ENCODE measurements at places on chromosomes 2 and 18. TPM values are rescaled to one million over a fixed set of nuclear protein-coding genes. Genes with fewer than 3 reads are reported as not detected.

Gene SKOR2
- total RNA-seq, result not detected

Gene ST3GAL5
- total RNA-seq, result 32.7 TPM

Gene AGXT
- total RNA-seq, result not detected

Gene M1AP
- total RNA-seq, result not detected

Gene MAP3K19
- not detected for total RNA-seq

Gene THSD7B
- total RNA-seq, result 12.7 TPM

Gene LYG2
- total RNA-seq, result not detected

Gene ZNF513
- total RNA-seq, result 10.9 TPM

Gene ARHGEF33
- 0.41 TPM for total RNA-seq

Gene ZC3H6
- 6.9 TPM for total RNA-seq

Gene CCDC74A
- 2.6 TPM for total RNA-seq

Gene LRRC30
- not detected for total RNA-seq

DNA sequence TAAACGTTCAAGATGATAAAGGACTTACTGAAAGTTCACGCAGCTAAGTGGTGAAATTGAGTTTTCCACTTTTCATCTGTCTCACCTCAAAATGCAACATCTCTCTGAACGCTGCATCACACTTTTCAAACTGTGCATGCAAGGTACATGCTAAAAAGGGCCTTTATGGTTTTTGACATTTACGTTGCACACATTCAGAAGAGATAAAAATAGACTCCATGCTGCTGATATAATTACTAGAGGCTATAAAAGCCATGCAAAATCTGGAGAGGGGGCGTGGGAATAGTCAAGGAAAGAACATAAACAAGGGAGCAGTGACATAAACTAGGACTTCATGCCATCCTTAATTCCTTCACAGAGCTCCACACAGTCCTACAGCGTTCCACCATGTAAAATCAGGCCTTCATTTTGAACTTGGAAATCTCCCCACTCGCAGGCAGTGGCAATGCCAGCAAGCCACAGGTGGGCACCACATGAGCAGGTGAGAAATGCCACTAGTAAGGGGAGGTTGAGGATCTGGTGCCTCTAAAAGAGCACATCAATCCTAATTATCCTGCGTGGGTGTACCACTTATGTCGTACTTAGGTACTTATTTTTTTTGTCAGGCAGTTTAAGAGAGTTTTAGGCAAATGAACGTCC is 71.4 kb downstream of the ZEB2 start:
- no peak for DNase-seq

DNA sequence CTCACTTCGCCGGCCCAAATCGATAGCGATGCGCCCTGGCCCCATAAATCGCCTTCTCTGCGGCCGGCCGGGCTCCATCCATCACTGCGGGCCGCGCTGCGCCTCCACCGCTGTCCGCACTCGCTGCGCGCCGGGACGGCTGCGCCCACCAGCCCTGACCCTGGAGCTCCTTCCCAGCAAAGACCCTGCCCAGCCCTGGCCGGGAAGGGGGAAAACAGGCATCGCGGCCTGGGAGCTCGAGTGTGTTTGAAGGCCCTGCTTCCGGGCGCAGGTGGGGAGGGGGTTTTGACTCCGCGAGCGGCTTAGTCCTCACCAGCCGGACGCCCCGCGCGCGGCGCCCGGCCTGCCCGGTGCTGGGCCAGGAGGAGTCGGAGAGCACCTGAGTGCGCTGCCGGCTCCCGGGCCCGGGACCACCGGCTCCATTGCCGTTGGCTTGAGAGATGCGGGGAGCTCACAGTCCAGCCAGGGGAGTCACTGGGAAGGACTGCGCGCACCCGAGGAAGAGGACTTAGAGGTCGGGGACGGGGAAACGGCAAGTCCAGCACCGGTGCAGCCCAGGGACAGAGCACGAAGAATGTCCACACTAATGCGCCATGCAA is 1.1 kb downstream of the PAX8 start:
- DNase-seq, result no peak

GRCh38 chr18:647304-647703 is 10.1 kb upstream of the TYMS start:
- no peak for DNase-seq

- no peak for DNase-seq
These were observed at the start of gene YES1 for GRCh38 chr18:811892-812375. Gene YES1 (minus strand): TSS chr18:812242. CDS start chr18:756827, 55,415 bp downstream.

DNA sequence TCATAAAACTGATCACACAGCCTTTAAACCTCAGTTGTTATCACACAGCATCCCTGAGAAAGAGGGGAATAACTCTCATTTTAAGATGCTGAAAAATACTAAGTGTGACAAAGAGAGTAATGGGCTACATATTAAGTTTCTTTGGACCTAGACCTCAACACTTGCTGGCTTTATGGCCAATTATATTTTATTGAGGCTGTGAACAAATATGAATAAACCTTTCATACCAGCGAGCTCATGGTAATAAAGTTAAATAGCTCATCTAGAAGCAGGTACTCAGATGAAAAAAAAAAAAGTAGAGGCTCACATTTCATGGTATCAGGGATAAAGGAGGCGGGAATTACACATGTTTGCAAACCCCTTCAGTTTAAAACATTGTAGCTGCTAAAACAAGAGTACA is 75.7 kb downstream of the DOCK10 start:
- DNase-seq, result no peak

- no peak for DNase-seq
These were observed 4.7 kb upstream of the STAMBP start for GRCh38 chr2:73823916-73824523.

GRCh38 chr18:8777846-8778245 is 72.5 kb downstream of the MTCL1 start:
- no peak for DNase-seq

DNA sequence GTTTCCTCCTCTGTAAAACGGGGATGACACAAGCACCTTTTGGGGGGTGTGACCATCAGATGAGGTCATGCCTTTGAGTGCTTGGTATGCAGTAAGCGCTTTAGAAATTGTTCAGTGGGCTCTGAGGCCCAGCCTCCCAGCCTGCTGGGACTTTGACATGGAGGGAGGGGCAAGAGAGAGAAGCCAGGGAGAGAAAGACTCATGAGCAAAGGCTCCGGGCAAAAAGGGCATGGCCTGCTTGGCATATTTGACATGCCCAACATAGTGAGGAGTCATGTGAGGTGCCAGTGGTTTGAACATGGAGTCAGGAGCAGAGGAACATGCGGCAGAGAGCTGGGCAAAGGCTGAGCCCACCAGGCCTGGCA is 14.0 kb downstream of the TNS1 start:
- DNase-seq, result no peak

- DNase-seq, result no peak
These were observed 185.4 kb downstream of the LDLRAD4 start for GRCh38 chr18:13403786-13404549.

- no peak for DNase-seq
These were observed 205 bp downstream of the TET3 start for GRCh38 chr2:73984922-73985307.

- peak; percentile 48 for DNase-seq
These were observed 129.6 kb upstream of the SLC1A4 start for GRCh38 chr2:64859312-64860212.

GRCh38 chr2:241035818-241036396 is 37.5 kb downstream of the SNED1 start:
- no peak for DNase-seq

DNA sequence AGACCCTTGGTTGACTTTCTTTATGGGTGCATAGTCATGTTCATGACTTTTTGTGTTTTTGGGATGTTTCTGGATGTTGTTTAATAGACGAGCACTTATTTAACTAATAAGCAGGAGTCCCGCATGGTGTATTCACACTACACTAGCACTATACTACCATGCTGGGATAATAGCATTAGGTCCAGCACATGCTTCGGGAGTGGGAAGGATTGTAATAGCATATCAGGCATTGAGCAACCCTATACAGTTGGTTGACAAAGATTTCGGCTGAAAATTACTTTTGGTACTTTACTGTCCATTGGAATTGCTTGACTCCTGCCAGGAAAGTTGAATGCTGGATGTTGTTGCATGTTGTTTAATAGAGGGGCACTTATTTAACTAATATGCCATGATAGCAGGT is 2.8 kb downstream of the SH3RF3 start:
- no peak for DNase-seq

DNA sequence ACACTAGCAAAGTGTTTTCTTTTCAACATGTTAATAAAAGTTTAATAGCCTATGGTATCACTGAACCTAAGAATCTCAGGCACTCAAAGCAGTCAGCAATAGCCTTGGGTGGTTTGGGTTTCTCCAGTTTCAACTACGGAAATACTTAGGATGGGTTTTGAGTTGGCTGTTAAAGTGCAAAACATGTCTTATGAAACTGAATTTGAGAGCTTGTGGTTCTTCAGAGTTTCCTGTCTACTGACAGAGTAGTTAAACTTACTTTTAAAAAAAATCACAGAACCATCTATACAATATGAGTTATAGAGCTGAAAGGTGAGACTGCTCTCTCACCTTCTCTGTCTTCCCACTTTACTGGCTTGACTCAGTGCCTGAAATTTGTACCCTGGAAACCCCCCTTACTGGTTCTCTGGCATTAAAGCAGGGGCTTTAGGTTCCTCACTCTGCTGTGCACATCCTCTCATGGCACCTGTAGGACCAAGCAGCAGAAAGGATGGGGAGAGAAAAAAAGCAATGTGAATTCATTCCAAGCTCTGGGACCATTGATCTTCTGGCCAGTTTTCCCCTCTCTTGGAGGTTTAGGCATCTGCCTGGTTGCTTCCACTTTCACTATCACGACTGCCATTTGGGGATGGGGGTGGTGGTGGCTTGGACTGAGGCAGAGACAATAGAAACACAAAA is 18.1 kb downstream of the CCDC141 start:
- DNase-seq, result no peak

DNA sequence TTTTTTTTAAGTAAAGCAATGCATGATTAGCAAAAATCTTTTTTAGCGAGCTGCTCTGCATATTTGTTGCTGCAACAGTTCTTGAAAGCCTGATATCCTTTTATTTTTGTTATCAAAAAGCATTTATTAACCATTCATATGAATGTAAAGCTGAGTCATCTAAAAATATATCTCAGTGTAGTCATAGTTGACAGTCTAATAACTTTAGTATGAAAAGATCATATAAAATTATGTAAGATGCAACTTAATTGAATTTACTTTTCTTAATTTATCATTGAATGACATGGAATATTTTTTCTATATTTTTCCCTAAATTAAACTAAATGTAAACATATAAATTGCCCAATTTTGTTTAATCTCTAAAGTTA is 8.5 kb downstream of the UGP2 start:
- no peak for DNase-seq

Data from thoracic aorta (tissue), 2 donors.